ENCODE measurements at places on chromosomes 1 and 21.

DNA sequence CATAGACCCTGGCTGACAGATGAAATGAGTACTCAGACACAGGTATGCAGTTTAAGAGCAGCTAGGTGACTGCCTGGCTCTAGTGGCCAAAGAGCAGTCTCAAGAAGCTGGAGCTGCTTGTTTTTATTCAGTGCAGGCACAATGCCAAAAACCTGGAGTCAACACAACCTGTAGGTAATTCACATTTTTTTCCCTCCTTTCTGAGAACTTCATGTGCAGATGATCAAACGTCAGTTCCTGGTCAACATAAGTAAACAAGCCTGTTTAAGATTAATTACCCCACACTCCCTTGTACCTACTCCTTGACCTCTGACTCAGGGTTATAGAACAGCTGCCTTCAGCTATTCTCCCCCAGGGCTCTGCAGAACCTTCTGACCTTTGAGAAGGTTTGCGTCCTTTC, 17.3 kb upstream of the ACADM start:
- DNase-seq = no peak

DNA sequence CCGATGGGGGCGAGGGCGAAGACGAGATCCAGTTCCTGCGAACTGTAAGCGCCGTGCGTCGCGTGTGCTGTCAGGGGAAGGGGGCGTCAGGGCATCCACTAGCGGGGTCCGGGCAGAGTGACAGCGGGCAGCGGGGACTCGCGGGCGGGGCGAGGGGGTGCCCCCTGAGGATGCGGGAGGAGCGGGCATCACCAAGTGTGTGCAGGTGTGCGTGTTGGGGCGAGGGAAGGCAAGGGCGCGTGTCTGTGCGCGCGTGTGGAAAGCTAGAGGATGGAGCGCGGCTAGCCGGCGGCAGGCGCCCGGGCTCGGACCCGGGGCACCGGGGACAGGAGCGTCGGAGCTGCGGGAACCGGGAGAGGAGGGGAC, 525 bp downstream of the RYR2 start:
- no peak for DNase-seq

GRCh38 chr1:33093004-33093403, 12.1 kb downstream of the AZIN2 start:
- no peak for DNase-seq

GRCh38 chr1:33460947-33461629, 11.4 kb upstream of the ZSCAN20 start:
- DNase-seq = no peak

GRCh38 chr1:82867781-82868180, 1067.0 kb downstream of the ADGRL2 start:
- DNase-seq = no peak

DNA sequence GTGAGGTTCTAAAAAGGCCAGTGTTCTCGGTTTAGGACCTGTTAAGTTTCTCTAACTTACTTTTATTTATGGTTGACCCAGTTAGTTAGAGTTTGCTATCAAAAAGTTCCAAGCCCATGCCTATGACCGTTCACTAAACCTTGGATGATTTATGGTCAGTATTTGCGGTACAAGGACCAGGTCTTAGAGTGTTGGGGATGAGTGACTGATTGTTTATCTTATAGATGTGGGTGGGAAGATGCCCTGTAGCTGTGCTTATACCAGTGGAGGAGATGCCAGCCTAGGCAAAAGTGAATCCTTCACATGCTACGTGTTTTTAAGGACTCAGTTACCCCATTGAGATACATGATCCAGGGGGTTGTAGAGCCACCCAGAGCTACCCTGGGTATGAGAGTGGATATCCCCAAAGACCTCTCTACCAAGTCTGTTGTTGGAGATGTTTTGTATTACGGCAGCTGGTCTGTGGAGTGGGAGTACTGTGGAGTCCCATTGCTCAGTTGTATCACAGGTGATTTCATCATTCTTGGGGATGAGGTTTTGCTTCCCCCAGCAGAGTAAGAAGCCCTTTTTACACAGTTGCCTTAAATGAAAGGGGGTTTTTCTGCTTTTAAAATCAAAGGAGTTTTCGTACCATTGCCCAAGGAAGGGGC, 2.1 kb downstream of the SLC22A15 start:
- DNase-seq = no peak

DNA sequence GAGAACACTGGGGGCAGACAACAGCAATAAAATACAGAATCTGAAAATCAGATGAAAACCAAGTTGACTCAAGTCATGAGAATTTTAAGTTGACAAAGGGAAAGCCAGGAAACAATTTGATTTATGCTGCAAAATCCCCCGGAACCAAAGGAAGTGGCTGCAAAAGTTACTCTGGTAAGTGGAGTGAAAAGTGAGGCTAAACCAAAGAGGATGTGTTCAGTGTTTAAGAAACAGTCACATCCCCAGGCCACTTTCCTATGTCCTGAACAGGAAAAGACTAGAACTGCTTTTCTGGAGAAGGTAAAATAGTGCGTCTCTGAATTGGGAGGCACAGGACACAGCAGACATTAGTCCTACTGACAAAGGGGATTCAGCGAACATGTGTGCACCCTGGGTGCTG, 5.9 kb downstream of the TARBP1 start:
- DNase-seq = no peak

DNA sequence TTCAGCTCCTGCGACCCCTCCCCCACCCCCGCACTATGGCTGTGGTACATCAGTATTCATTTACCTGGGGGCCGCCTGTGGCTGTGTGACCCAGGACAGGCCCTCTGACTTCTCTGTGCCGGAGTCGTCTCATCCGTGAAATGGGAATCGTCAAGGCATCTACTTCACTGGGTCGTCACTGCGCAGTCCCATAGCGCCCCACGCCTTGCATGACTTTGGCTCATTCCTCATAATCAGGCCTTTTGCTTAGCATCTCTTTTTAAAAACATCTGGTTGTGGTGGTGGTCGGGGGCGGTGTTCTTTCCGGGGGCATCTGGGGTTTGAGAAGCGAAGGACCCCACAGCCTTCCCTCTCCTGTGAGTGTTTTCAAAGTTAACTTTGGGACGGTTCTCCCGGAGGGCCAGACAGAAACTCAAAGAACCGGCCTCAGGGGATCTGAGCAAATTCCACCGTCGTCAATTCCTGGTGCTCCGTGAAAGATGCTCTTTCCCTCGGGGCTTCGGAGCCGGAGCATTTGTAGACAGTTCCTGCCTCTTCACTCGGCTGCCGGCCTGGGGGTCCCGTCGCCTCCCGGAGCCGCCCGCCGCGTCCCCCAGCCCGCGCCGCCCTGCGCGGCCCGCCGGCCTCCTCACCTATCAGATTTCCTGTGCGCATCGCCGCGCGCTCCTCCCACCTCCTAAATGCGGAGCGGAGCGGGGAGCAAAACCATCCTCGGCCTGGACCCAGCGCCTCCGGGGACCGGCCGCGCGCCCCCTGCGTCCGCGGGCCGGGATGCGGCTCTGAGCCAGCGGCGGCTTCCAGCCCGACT, at the start of gene B3GALT5:
TSS of gene B3GALT5 (plus strand) at position 708 of the 808 bp plus-strand sequence. CDS start 47,620 bp downstream, outside the sequence.
- no peak for DNase-seq

GRCh38 chr21:45630066-45630694, 13.3 kb upstream of the PCBP3 start:
- DNase-seq = no peak

DNA sequence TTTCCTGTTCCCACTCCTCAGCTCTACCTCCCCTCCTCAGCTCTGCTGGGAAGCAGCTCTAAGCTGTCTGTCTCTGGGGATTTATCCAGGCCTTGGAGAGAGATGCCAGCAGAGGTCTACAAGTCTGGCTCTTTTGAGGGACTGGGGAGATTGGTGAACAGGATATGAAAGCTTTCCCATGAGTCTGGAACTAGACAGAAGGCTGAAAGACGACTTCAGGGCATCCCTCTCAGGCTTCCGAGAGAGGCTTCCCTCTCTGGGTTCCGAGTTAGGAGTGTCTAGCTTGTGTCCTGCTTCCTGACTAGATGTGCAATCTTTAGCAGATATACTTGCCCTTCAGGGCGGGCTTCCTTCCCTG, 733 bp downstream of the TMEM35B start:
- DNase-seq = no peak

GRCh38 chr1:11925938-11926292, 312 bp downstream of the KIAA2013 start:
- no peak for DNase-seq

DNA sequence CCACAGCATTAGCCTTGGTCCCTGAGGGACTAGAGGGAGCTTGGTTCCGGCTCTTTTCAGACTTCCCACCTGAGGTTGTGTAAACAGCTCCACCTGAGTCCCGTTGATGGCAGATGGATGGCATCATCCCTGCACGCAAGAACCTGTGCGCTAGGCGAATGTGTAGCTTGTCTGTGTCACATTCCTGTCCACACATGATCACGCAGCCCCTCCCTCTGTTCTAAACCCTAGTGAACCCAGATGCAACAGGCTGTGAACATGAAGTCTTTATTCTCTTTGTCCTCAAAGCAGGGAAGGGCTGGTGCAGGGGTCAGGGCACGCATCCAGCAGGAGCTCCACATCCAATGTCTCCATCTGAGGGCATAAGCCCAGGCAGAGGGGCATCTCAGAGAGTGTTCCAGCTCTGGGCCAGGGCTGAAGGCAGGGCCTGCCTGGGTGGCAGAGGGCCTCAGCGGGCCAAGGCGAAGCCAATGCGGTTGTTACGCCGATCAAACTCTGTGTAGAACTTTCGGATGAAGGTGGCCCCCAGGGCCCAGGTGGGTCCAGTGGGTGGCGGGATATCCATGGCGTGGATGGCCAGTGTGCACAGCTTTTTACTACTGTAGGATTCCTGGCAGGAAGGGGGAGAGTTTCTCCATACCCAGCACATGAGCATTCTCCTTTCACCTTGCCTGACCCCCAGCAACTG, 2.9 kb upstream of the ETNK2 start:
- no peak for DNase-seq

GRCh38 chr1:179441501-179441900, 75.7 kb downstream of the AXDND1 start:
- no peak for DNase-seq

DNA sequence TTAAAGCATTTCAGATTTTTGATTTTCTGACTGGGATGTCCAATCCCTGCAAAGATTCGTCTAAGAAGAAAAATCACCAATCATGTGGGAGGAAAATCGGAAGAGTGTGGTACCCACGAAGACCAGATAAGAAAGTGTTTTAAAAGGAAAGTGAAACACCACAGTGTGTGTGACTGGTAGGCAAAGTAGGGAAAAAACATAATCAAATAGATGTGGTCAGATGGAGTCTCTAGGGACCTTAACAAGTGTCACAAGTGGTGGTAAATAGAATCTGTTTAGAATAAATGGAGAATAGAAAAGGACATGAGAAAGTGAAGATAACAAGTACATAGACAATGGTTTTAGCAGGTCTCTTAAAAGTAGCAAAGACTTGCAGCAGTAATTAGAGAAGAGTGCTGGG, 154.6 kb downstream of the SLC30A10 start:
- no peak for DNase-seq

DNA sequence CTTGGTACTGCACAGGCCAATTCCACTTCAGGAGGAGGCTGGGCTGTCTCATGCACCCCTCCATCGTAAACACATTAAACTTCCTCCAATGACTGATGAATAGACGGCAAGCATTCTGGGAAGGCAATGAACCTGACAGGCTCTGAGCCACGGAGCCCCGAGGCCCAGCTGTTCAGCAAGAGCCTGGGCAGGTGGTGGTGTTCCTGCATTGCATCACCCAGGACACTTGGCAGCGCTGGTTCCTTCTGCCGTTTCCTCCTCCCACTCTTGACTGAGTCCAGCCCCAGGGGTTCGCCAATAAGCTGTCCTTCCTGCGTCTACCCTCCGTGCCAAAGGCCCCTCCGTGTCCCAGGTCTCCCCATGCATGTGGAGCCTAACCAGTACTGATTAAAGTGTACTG, 109.8 kb downstream of the JAK1 start:
- no peak for DNase-seq

GRCh38 chr21:36211660-36212512, 55.3 kb downstream of the DOP1B start:
- no peak for DNase-seq

DNA sequence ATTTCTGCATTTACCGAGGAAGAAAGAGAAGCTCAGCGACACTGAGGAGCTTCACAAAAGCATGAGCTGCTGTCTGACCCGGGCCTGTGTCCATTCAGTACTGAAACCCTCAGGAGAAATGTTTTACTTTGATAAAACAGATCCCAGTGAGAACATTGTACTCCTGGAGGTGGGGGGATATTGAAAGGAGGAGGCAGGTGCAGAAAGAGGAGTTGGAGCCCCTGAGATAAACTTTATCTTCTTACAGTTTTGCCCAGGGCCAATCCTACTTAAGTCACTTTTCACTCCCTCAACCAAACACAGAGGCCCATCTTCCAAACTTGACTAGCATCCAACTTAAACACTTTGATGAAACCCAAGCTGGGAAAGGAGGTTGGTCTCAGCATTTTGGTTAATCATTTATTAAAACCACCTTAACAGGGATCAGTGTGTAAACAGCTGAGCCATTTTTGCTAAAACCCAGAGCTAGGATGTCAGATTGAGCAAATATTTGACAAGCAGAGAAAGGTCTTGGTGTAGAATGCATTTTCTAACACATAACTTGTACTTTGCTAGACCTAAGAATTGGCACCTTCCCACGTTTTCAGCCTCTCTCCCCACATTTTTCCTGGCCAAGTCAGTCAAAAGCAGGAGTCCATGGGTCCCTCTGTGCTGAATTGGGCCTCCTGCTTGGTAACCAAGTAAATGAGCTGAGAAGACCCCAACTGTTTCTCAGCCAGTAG, 32.5 kb upstream of the SARS1 start:
- no peak for DNase-seq

- no peak for DNase-seq
Observed at GRCh38 chr1:182601913-182602312, 2.3 kb downstream of the RGS16 start.

GRCh38 chr1:221795380-221795779, 53.5 kb upstream of the DUSP10 start:
- no peak for DNase-seq

DNA sequence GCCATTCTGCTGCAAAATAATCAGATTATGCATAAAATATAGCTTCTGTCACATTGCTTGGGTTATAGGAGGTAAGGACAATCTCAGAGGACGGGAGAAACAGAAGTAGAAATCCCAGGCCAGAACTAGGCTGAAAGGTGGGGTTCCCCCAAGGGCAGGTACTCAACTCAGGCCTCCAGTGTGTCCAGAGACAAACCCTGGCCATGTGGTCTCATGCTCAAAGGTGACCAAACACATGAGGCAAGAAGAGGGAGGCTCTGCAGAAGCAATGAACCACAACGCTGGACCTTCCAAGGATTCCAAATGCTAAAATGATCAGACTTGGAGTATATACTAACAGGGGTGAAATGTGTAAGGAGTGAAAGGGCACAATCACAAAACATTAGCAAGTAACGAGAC, 103.8 kb downstream of the DMRTB1 start:
- DNase-seq = no peak

DNA sequence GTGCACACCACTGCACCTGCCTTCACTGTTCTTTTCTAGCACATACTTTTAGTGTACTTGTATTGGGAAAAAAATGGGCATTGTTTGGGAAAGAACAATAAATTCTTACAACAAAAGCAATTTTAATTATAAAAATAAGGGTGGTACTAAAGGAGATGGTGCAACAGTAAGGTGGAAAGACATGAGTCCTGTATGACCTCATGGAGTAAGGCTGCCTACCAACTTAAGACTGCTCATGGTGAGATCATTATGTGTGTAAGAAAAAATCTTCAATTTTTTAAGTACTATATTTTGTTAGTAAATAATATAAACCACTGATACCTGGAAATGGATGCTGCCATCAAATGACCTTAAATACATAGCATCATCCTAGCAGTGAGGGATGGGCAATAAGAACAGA, 29.6 kb upstream of the PHGDH start:
- no peak for DNase-seq

- no peak for DNase-seq
Observed at GRCh38 chr1:2374252-2375155, 16.9 kb downstream of the MORN1 start.

- DNase-seq = no peak
Observed at GRCh38 chr1:94284476-94284875, 47.1 kb upstream of the ARHGAP29 start.

- DNase-seq = no peak
Observed at GRCh38 chr1:8551613-8552489, 233.9 kb downstream of the SLC45A1 start.
